CD4-positive, alpha-beta T cell (primary cell): ENCODE measurements at places on chromosomes 3 and 15.
A peak's percentile ranks its signal among the peaks of the same experiment; 100 is the strongest.

DNA sequence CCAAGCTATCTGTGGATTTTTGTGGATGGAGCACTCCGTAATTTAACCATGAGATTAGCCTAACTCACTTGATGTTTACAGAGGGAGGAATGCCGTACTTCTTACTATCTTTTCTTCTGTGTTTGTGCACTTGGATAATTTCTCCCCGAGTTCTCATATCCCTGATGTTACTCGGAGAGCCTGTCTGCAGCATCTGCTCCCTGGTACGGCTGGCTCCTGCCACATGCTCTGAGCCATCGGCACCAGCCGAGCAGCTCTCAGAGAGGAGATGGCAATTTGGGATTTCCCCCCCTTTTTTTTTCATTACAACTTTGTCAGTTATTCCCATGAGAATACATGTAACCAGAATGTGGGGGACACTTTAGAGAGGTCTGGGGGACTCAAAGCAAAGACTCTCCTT lies 155.0 kb downstream of the MCTP2 start:
- DNase-seq = no peak

- no peak for DNase-seq
Measured at GRCh38 chr3:129246636-129247035, 2.8 kb upstream of the COPG1 start.

DNA sequence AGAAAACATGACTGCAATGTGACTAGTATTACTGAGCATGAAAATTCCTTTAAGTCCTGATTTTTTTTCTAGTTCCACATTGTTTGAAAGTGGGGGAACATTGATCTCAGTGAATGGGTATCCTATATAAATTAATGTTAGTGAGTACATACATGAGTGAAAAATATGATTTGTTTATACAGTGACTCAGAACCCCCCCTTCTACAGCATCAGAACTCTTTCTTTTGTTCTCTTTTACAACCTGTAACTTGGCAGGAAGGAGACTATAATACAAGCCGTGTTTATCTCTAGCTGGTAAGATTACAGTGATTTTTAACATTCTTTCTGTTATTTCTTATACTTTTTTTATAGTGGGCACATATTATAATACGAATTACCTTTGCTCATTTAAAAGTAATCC lies 384.7 kb downstream of the PDCD6IP start:
- DNase-seq = no peak

GRCh38 chr3:122067214-122067550 lies 12.0 kb downstream of the CD86 start:
- no peak for DNase-seq

- DNase-seq = no peak
Measured at GRCh38 chr3:2765002-2765579, 345.1 kb downstream of the IL5RA start.

GRCh38 chr15:78407608-78408354 lies 30.2 kb upstream of the IREB2 start:
- DNase-seq = no peak

DNA sequence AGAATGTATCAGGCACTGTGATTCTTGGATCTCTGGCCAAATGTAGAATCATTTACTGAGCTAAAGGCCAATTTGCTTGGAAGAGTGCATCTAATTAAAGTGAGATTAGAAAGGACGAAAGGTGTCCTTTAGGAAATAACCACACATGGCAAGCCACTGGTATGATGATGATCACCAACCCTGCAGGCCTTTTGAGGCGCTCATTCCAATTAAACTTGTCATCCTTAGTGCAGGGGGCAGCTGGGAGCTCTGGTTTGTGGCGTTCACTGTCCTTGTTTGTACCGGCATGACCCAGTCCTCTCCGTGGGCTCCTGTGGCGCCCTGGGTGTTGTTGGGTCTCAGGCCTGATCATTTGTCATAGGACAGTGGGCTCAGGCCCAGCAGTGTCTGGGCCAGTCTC lies 11.0 kb downstream of the LIMD1 start:
- DNase-seq = no peak

GRCh38 chr3:195556390-195556789 lies 13.3 kb upstream of the PPP1R2 start:
- DNase-seq = peak; percentile 41

GRCh38 chr3:88263417-88264100 lies 113.8 kb downstream of the C3orf38 start:
- no peak for DNase-seq

GRCh38 chr3:195666-196065 lies 897 bp upstream of the CHL1 start:
- no peak for DNase-seq

DNA sequence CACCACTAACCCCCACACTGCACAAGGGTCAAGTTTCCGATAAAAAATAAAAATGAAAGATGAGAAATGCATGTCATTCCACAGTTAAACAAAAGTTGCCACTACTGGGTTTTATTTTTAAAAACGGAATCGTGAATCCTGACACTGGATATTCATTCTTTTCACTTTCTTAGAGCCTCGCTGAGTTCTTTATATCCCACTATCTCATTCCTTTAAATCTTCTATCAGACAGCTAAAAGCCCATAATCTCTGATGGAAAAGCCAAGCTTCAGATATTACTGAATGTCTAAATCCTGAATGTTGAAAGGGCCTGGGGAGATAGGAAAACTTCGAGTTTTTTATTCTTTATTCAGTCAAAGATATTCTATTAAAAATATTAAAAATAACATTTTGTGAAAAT lies 11.7 kb downstream of the RIOX2 start:
- no peak for DNase-seq

- no peak for DNase-seq
Measured at GRCh38 chr3:51709675-51710074, 2.8 kb downstream of the GRM2 start.

- no peak for DNase-seq
Measured at GRCh38 chr3:16533928-16534574, 20.6 kb upstream of the RFTN1 start.

GRCh38 chr3:132407025-132407424 lies 10.3 kb upstream of the DNAJC13 start:
- DNase-seq = no peak

DNA sequence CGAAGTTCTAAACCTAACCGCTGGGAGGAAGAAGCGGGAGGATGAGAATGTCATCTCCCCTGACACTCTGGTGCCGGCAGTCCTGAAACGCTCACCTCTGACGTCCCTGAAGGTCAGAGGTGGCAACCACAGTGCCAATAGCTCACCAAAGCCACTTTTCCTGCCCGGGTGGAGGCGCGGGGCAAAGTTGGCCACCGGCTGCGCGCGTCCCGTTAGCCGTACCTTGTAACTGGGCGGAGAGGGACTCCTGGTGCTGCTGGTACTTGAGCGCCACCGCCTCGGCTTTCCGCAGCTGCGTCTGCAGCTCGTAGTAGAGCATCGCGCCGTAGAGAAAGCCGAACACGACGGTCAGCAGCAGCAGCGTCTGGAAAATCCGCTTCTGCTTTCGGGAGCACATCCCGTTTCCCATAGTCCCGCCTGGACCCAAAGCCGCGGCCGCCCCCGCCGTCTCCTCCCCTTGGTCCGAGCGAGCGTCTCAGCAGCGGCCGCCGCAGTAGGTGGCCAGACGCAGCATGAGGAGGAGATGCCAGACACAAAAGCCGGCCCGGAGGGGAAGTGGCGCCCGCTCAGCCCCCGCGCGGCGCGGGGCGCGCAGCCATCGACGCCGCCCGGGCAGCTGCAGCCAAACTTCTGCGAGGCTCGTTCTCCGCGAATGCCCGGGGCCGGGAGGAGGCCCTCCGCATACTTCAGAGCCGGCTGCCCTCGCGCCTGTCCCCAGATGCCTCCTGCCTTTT lies 680 bp downstream of the GOLIM4 start:
- DNase-seq = peak; percentile 47

- DNase-seq = no peak
Measured at GRCh38 chr15:29066310-29066709, 180.5 kb downstream of the APBA2 start.

DNA sequence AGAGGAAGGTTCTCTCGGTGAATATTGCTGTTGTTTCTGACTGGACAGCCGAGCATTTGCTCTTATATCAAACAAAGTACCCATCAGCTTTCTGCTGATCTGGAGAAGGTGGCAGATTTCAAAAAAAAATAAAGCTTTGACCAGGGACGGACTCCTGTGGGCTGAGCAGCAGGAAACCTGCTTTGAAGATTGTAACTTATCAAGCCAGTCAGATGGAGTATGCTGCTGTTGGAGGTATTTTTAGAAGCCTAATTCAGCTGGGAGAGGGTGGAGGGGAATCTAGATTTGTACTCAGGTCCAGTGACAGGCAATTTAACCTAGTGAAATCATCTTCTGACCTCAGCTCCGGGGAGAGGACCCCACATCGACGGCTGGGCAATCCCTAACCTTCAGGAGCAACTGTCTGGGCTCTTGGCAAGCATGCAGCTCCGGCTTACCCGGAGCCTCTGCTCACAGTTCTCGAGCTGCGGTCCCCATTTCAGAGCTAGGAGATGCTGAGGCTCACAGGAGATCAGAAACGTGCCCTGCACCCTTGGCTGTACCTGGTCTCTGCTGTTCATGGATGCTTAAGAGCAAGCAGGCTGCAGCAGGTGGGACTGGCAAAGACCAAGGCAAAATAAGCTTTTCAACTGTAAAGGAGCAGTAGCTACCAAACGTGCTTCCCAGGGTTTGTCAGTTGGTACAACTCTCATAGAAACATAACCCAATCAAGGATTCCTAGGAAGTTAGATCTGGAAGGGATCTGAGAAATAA lies 89.3 kb upstream of the ST8SIA2 start:
- no peak for DNase-seq

DNA sequence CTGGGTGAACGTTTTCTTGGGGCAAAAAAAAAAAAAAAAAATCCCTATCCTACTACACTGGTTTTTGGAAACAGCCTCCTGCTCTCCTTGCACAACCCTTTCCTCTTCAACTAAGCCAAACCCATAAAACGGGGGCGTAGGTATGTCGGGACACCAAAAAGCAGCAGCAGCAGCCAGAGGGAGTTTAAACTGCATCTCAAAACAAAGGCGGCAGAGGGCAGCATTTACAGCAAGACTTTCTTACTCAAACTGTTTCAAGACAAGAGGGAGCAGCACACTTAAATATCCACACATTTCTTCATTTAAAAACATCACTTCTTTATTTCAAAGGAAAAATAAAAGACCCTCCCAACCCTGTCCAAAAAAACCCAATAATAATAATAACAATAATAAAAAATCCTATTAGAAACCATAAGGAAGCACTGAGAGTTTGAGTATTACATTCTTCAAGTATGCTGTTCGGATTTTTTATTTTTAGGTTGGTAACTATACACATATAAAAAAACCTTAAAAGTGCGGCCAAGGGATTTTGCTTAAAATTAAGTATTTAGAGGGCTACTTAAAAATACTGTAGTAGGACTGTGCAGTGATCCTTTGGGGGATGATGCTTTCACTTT lies 43.9 kb upstream of the PLXND1 start:
- DNase-seq = peak; percentile 72

DNA sequence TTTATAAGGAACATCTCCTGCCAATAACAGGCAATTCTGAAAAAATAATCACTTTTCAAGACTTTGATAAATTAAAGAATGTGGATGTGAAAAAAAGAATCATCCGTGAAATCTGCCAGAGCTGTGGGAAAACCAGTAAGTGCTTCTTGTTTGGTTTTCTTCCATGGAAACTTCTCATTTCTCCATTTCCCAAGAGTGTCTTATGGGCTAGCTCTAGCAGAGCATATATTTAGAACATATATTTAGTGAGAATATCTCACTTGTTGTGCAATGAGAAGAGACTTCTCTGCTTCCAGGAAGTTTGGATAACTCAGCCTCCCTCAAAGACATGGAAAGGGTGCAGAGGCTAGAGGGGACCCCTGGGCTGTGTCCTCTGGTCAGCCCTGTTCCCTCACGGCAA lies 49.9 kb downstream of the COL6A5 start:
- no peak for DNase-seq

GRCh38 chr3:22495791-22496190 lies 707.3 kb upstream of the UBE2E2 start:
- no peak for DNase-seq

DNA sequence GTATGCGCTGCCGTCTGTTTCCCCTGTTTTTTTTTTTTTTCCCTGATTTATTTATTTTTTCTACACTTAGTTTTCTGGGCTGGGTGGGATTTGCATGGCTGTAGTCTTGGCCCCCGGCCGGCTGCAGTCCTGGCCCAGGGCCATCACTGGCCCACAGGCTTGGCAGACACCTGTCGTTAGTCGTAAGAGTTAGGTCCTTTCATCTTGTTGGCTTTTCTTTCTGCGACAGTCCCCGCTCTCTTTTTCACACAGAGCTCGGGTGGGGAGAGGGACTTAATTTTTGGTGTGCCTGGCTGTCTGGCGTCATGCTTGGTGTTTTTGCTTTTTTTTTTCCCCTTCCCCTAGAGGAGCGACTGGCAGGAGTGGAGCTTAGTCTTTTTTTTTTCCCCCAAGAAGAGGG lies 183.4 kb downstream of the KLF13 start:
- DNase-seq = no peak

DNA sequence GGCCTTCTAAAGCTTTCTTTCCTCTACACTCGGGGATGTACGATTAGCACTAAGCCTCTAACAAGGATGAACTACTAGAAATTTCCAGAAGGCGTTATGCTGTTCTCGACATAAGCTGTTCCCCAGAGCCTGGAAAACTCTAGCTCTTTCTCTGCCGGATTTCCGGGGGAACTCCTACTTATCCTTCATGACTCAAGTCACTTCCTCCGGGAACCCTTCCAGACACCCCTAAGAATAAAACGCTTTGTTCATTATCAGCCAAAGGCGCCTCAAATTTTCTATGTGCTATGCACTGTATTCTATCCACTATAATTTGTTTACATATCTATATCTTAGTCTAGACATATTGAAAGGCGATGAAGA lies 455 bp upstream of the SNAP23 start:
- DNase-seq = peak; percentile 59

- no peak for DNase-seq
Measured at GRCh38 chr3:171460725-171461524, 720 bp upstream of the TNIK start.

DNA sequence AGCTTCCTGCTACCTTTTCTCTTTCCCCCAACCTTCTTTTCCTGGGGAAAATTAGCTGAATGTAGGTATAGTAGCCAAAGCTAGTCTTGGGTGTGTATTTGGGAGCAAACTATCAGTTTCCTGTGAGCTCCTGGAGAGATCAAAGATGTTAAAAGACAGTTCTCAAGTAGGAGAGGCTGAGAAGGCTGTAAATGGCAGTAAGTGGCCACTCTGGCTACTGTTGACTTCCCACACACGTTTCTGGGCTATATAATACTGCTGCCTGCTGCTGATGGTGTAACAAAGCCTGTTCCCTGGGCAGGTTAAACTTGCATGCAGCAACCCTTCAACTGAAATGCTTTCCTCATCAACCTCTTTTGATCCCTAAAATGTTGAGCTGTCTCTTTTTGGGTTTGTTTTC lies 27.6 kb downstream of the ARID3B start:
- DNase-seq = no peak
